ENCODE measurements at places on chromosomes 6 and 20.

DNA sequence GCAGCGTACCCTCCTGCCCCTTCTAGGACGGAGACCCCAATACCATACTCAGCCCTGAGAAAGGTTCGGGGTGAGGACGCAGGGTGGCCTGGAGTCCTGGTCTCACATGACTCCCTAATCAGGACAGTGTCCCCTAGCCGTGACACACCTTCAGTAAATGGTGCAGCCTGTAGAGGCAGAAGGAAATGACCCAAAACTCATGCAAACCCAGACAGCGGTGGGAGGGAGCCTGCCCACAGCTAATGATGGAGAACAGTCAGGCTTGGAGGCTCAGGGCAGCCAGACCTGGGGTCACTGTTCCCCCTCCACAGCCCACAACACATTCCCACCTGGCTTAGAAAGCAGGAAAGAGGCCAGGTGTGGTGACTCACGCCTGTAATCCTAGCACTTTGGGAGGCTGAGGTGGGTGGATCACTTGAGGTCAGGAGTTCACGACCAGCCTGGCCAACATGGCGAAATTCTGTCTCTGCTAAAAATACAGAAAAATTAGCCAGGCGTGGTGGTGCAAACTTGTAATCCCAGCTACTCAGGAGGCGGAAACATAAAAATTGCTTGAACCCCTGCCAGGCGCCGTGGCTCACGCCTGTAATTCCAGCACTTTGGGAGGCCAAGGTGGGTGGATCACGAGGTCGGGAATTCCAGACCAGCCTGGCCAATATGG lies 8.8 kb upstream of the HMGA1 start:
- no peak for DNase-seq

GRCh38 chr20:61977419-61977786 lies 88.3 kb downstream of the TAF4 start:
- no peak for DNase-seq

- DNase-seq: peak; percentile 39
These were observed 160.2 kb upstream of the SGK1 start for GRCh38 chr6:134477991-134478635.

DNA sequence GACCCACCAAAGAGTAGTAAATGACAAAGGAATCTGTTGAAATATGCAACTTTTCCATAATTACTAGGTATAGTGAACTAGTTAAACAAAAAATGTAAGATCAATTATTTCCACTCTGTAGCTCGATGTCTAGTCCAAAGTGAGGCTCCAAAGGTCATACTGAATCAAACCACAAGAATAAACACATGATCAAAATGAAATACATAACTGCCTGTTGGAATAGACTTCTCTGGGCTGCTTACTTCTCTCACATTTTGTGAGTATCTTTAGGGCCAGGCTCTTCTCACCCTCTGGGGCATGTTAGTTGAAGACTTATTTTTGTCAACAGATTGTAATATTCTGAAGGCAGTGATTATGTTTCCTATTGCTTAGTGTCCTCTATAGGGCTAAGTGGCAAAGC lies 103.7 kb upstream of the TMEM170B start:
- no peak for DNase-seq

DNA sequence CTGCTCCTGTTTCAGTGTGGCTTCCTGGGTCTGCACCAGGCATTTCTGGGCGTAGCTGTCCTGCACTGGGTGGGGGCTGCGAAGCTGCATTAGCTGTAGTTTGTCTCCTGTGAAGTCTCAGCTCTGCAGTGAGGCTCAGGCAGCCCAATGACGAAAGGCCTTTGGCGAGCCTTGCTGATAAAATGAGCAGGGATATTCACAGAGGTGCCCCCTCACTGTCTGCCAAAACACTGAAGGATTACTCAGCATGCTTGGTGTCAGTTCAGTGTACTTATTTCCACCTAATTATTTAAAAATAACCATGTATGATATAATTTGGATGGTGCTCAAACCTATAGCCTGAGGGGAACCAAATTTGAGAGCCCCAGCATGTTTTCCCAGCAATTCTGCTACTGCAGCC lies 73.5 kb downstream of the ECT2L start:
- no peak for DNase-seq

DNA sequence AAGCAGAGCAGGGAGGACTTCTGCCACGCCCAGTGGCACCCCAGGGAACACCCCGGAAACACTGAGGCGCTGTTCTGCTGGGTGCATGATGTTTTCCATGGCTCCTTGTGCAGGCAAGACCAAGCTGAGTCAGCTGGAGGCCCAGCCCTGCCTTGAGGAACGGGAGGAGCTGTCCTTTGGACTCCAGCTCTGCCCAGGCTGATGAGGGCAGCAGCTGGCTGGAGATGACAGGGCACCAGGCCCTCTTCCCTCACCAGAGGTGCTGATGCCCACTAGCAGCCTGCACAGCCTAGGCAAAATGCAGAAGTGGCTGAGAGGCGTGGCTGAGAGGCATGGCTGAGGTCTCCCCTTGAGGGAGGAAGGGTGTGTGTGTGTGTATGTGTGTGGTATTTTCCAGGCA lies 2.4 kb downstream of the C6orf132 start:
- DNase-seq: no peak
